Spinal cord (tissue), 10 donors: ENCODE measurements at places on chromosomes 5 and 9. TPM values are rescaled to one million over a fixed set of nuclear protein-coding genes. Genes with fewer than 3 reads are reported as not detected.

PCDHGA11 gene
- total RNA-seq, result 8.0 TPM

TMEM174 gene
- total RNA-seq, result not detected

PDGFRB gene
- total RNA-seq, result 121 TPM

N4BP3 gene
- 5.5 TPM for total RNA-seq

GCNT4 gene
- 1.5 TPM for total RNA-seq

CDKN2B gene
- 0.94 TPM for total RNA-seq

SLC6A3 gene
- total RNA-seq, result 12.0 TPM

RNF180 gene
- total RNA-seq, result 39.4 TPM

FST gene
- 3.7 TPM for total RNA-seq

GABRA1 gene
- 25.3 TPM for total RNA-seq

FAM221B gene
- 0.06 TPM for total RNA-seq

TMEM203 gene
- 28.5 TPM for total RNA-seq

IRGM gene
- not detected for total RNA-seq

PRKACG gene
- not detected for total RNA-seq

SLC25A2 gene
- total RNA-seq, result 0.39 TPM

LHX3 gene
- not detected for total RNA-seq

KIF24 gene
- total RNA-seq, result 2.8 TPM

UNC13B gene
- 20.2 TPM for total RNA-seq

SEMA5A gene
- 70.7 TPM for total RNA-seq

PRR16 gene
- 1.6 TPM for total RNA-seq

SLC34A1 gene
- not detected for total RNA-seq
